Esophagus muscularis mucosa (tissue), 4 donors: ENCODE measurements at places on chromosomes 11 and 22. TPM values are rescaled to one million over a fixed set of nuclear protein-coding genes. Genes with fewer than 3 reads are reported as not detected.

DNA sequence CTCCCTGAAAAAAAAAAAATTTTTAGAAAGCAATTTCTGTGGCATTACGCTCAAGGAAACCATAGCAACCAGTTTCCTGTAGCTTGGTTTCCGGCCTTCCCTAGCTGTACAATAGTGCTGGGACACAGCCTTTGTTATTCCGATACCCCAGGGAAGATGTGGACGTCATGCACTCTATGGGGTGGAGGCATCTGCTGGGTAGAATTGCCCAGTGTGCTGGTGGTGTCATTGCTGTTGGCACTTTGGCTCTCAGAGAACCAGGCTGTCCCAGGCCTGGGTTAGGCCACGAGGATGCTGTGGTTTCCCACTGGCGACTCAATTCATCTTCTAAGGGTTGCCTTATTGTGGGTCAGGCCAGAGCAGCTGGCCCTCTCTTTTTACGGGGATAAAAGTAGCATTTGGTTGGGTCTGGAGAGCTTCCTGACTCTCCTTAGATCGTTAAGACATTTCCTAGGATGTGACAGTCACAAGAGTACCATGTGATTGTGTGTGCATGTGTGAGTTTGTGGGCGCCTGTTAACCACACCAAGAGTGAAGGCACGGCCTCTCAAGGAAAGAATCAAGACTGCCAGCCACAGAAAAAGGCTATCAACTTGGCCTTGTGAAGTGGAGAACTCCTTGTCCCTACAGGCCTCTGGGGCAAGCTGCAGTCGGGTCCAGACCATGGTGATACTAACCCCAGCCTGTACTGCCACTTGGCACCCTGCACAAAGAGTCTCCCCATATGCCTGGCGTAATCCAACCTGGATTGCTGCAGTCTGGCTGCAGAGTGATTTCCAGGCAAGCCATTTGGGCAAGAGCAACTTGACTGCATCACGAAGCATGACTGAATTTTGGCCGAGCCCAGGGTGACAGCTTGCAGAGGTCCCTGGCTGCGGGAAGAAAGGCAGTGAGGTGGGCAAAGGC lies 35.9 kb upstream of the NAV2 start:
- H3K27ac ChIP-seq, result peak overlapping the region; percentile 91
- H3K36me3 ChIP-seq, result no peaks in the 10 kb centered on the region
- DNase-seq, result no peak
- H3K27me3 ChIP-seq, result no peaks in the 10 kb centered on the region

DNA sequence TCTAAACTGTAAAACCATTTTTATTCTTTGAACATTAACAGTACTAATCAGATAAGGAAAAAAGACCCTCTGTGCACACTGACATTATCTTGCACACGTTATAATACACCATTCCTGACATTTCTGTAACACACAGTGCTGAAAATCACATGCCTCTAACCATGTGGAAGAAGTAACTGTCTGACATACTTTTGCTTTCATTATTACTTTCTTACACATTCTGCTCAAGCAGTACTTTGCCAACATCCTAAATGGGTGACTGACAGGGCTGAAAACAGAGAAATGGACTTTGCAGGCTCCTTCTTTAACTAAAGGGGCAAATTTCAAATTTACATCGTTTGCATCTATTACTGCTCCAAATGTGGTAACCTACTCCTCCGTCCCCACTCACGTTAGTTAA lies 22.8 kb upstream of the TP53AIP1 start:
- no peaks in the 10 kb centered on the region for H3K4me1 ChIP-seq
- no peak overlapping the region for H3K27ac ChIP-seq
- no peak for DNase-seq
- no peak overlapping the region for H3K4me3 ChIP-seq
- peaks cover 24% of the 10 kb centered on the region for H3K36me3 ChIP-seq

- H3K36me3 ChIP-seq, result no peaks in the 10 kb centered on the region
- H3K4me3 ChIP-seq, result peak overlapping the region; percentile 43
- H3K27me3 ChIP-seq, result no peaks in the 10 kb centered on the region
- H3K4me1 ChIP-seq, result peaks cover 31% of the 10 kb centered on the region
- no peak for DNase-seq
These were observed 765 bp downstream of the BCO2 start for GRCh38 chr11:112176077-112176476.

DNA sequence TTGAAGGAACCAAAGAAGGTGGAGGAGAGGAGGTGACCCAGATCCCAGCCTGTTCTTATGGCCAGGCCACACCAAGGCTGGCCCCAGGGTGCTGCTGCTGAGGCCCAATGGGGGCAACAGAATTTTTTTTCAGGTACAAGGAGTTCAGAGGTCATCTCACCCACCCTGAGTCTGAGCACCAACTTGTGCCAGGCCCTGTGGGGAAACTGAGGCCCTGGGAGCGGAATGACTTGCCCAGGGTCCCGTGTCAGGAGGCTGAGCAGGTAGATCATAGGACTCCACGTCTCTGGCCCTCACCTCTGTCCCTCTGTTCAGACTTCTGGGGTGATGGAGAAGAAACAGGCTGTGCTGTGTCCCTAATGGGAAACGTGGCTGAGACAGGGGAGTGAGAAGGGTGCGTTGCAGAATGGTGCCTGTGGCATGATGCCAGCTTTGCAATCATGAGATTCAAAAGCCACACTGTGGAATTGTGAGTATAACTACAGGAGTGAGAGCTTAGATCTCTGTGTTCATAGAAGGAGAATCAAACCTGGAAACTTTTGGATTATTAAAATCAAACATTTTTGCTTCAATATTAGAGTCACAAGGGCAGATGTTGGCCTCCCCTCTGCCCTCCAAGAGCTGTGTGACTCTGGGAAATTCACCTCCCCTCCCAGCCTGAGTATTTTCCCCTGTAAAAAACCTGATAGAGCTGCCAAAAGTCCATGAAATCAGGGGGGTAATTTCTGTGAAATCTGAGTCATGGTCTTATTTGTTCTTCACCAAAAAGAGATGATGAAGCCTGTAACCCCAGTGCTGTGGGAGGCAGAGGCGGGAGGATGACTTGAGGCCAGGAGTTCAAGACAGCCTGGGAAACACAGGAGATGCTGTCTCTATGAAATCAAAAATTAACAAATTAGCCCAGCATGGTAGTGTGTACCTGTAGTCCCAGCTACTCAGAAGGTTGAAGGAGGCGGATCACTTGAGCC lies 874 bp downstream of the APOL1 start:
- H3K4me1 ChIP-seq, result peaks cover 57% of the 10 kb centered on the region
- peak overlapping the region; percentile 54 for H3K4me3 ChIP-seq
- H3K27ac ChIP-seq, result peak overlapping the region; percentile 85
- H3K27me3 ChIP-seq, result no peaks in the 10 kb centered on the region
- DNase-seq, result no peak

DNA sequence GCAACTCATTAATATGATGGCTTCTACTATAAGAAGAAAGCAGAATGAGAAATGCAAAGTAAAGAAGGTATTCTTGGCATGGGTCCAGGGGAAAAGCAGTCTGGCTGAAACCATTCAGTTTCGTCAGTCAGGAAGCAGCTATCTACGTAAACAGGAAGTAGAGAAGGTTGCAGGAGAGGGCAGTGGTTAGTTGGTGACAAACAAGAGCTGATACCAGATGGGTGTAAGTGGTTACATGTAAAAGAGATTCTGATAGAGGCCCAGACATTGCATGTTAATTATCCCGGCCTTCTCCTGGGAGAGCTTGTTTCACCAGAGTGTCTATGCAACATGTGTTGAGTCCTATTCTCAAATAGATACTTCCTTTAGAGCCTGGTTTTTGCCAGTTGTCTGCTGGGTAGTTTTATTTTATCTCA lies 58.4 kb upstream of the PSMA1 start:
- no peak overlapping the region for H3K4me3 ChIP-seq
- no peak overlapping the region for H3K27ac ChIP-seq
- DNase-seq, result no peak
- H3K36me3 ChIP-seq, result no peaks in the 10 kb centered on the region
- peaks cover 16% of the 10 kb centered on the region for H3K4me1 ChIP-seq
- H3K27me3 ChIP-seq, result no peaks in the 10 kb centered on the region

DNA sequence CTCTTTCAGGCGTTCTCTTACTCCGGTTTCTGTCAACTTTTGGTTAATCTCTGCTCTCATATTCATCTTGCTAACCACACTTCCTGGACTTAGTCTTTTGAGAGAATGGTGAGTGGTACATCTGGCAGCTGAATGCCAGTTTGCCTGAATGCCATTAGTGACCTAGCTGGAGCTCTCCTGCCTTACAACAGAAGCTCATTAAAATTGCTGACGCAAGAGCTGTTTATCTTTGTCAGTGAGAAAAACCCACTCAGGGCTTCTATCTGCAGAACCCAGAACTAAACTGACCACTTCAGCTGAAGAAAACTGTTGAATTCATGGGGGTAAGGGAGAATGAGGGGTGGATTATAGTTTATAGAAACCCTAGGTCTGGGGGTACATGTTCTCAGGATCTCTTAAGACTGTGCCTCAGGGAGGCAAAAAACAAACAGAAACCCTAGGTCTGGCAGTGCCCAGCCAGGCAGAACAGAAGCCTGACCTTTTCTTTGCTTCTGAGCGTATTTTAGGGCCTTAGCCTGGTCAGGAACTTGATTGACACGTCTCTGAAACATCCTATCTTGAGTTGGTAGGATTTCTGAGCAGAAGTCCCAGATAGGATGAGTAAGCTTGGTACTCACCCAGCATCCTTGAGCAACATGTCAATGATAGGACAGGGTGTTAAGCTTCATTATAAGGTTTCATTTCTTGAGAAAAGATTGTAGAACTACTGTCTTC lies 52.8 kb upstream of the YWHAH start:
- H3K36me3 ChIP-seq, result peaks cover 51% of the 10 kb centered on the region
- no peak overlapping the region for H3K4me3 ChIP-seq
- H3K4me1 ChIP-seq, result no peaks in the 10 kb centered on the region
- no peaks in the 10 kb centered on the region for H3K27me3 ChIP-seq
- DNase-seq, result no peak

- H3K27me3 ChIP-seq, result peaks cover 3% of the 10 kb centered on the region
- no peak for DNase-seq
- peak overlapping the region; percentile 50 for H3K4me3 ChIP-seq
- no peaks in the 10 kb centered on the region for H3K36me3 ChIP-seq
- no peak overlapping the region for H3K27ac ChIP-seq
These were observed 8.3 kb upstream of the PPIL2 start for GRCh38 chr22:21657360-21658032.

The ADAMTS15 gene
- 6.6 TPM for total RNA-seq

The CD59 gene
- total RNA-seq, result 528 TPM

DNA sequence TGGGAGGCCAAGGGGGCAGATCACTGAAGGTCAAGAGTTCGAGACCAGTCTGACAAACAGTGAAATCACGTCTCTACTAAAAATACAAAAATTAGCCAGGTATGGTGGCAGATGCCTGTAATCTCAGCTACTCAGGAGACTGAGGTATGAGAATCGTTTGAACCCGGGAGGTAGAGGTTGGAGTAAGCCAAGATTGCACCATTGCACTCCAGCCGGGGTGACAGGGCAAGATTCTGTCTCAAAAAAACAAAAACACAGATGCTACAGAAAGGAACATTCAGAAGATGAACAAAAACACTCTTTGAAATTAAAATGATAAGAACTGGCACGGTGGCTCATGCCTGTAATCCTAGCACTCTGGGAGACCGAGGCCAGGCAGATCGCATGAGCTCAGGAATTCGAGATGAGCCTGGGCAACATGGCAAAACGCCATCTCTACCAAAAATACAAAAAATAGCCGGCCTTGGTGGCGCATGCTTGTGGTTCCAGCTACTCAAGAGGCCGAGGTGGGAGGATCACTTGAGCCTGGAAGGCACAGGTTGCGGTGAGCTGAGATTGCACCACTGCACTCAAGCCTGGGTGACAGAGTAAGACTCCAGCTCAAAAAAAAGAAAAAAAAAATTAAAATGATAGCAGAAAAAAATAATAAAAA lies 8.5 kb downstream of the RAB6A start:
- peaks cover 10% of the 10 kb centered on the region for H3K4me1 ChIP-seq
- no peak overlapping the region for H3K27ac ChIP-seq
- no peaks in the 10 kb centered on the region for H3K36me3 ChIP-seq
- no peak overlapping the region for H3K4me3 ChIP-seq

- H3K27ac ChIP-seq, result no peak overlapping the region
- H3K27me3 ChIP-seq, result no peaks in the 10 kb centered on the region
- no peaks in the 10 kb centered on the region for H3K4me1 ChIP-seq
- H3K36me3 ChIP-seq, result no peaks in the 10 kb centered on the region
- no peak overlapping the region for H3K4me3 ChIP-seq
- DNase-seq, result no peak
These were observed 192.9 kb upstream of the SEZ6L start for GRCh38 chr22:25976356-25976755.

The TNNT3 gene
- 6.0 TPM for total RNA-seq

DNA sequence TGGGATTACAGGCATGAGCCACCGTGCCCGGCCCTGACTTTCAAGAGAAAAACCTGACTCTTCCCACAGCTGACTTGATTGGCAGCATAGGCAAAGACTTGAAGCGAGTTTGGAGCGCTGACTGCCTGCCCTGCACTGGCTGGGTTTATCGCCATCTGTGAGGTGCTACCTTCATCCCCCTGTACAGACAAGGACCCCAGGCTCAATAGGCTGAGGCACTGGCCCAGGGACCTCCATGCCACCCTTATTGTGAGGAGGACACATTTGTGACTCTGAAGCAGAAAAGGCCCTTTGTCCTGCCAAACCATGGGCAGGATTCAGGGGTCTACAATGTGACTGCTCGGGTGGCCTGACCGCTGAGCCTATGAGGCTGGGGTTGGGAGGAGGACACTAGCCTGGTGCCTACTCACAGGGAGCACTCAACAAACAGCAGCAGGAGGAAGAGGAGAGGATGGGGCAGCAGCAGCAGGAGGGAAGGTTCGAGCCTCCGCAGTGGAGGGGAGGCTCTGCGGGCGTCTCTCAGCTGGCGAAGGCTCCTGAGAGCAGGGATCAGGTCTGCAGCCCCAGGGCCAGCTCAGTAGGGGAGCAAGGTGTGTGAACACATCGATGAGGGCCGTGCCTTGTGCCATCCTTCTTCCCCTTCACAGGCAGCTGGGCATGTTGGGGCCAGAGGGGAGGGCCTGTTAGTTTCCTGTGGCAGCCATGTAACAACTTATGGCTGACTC lies 72.9 kb upstream of the WNT7B start:
- H3K27ac ChIP-seq, result peak overlapping the region; percentile 99
- peaks cover 5% of the 10 kb centered on the region for H3K36me3 ChIP-seq
- H3K4me1 ChIP-seq, result peaks cover 89% of the 10 kb centered on the region
- H3K27me3 ChIP-seq, result no peaks in the 10 kb centered on the region

The CELSR1 gene
- total RNA-seq, result 2.5 TPM

DNA sequence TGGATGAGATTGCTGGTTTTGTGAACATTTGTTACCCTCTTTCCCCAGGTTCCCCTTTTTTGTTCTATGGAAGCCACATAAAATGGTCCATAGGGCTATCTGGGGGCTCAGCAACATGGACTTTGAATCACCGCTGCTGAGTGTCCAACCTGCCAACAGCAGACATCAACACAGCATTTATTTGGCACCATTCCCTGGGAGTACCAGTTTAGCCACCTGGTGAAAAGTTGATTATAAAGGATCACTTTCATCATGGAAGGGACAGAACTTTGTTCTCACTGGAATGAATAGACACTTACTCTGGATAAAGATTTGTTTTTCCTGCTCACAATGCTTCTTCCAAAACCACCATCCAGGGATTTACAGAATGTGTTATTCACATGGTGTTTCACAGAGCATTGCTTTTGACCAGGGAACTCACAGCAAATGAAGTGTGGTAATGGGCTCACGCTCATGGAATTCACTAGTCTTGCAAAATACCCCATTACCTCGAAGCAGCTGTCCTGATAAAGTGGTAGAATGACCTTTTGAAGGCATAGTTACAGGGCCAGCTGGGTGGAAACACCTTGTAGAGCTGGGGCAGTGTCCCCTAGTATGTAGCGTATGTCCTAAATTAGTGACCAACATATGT lies 43.9 kb downstream of the ADM start:
- no peak overlapping the region for H3K27ac ChIP-seq
- H3K4me3 ChIP-seq, result no peak overlapping the region
- H3K27me3 ChIP-seq, result no peaks in the 10 kb centered on the region

- H3K36me3 ChIP-seq, result peaks cover 20% of the 10 kb centered on the region
- H3K4me3 ChIP-seq, result no peak overlapping the region
- no peak overlapping the region for H3K27ac ChIP-seq
- no peak for DNase-seq
- no peaks in the 10 kb centered on the region for H3K27me3 ChIP-seq
These were observed 24.2 kb upstream of the ST3GAL4 start for GRCh38 chr11:126331286-126331685.

The TUT1 gene
- 5.5 TPM for total RNA-seq
